ENCODE measurements at places on chromosomes 2 and 18.
A peak's percentile ranks its signal among the peaks of the same experiment; 100 is the strongest.

- no peak for DNase-seq
These were observed 1266.8 kb upstream of the TMEFF2 start for GRCh38 chr2:193461431-193461934.

- no peak for DNase-seq
These were observed 4.9 kb downstream of the CIDEA start for GRCh38 chr18:12258719-12259705.

DNA sequence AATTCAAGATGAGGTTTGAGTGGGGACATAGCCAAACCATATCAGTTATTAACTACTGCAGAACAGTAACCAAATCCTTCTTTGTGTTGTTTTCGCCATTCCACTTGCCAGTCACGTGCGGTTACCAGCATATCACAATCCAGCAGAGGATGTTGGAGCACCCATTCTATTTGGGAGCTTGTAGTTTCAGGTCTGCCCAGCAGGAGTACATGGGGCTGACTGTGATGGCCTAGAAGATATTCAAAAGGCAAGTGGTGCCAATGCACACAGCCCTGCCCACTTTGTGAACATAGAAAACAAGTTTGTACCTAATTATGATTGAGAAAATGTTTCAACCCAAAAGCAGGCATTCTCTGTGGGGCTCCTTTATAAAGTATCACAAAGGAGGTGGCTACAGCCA, 57.0 kb downstream of the ZNF519 start:
- DNase-seq: no peak

GRCh38 chr18:65415098-65415497, 335.7 kb upstream of the CDH7 start:
- DNase-seq: no peak

- peak; percentile 40 for DNase-seq
These were observed 30.0 kb downstream of the BIN1 start for GRCh38 chr2:127076924-127077323.

- DNase-seq: no peak
These were observed 57.2 kb upstream of the RNU4ATAC start for GRCh38 chr2:121473512-121473911.

DNA sequence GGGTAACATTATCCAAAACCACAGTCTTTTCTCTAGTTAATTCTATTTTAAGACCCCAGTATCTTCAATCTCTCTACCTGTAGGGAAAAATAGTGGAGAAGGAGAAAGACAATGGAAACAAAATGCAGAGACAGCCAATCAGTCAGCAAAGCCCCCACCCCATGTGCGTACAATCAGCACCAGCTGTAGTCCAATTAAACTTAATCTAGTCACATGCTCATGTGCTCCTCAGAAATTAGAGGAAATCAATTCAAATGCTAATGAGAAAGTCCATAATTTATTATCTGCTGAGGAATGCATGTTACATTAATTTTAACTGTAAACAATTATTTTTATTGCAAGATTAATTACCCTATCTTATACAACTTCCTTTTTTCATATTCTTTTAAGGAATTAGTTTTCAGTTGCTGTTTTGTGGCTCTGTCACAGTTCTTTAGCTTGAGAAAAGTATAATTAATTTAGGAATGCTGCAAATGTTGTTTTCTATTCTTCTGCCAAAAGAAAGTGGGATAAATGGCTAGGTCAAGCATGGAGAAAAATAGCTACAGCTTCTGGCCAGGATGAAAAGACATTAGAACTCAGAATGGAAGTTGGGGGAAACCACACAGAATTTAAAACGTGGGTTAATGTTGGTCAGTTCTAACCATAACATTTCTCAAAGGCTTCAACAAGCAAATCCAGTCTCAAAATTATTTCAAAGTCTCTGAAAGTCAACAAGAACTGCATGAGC, 232.4 kb upstream of the HNRNPA3 start:
- no peak for DNase-seq

DNA sequence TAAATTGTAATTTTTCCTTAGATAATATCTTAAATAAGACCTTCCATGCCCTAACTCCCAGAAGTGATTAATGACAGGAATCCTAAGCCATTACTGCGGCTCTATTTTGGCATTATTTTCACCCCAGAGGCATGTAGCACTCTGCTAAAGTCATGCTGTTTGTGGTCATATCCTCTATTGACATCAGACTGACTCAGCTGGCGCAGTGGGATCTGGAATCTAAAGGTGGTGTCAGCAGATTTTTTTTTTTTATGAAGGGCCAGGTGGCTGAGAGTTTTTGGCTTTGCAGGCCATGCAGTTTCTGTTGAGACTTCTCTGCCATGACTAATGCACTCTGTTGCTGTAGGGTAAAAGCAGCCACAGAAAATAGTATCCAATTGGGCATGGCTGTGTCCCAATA, 64.1 kb upstream of the ACVR1C start:
- peak; percentile 95 for DNase-seq

GRCh38 chr2:166140932-166141331, 13.1 kb upstream of the SCN1A start:
- DNase-seq: no peak

DNA sequence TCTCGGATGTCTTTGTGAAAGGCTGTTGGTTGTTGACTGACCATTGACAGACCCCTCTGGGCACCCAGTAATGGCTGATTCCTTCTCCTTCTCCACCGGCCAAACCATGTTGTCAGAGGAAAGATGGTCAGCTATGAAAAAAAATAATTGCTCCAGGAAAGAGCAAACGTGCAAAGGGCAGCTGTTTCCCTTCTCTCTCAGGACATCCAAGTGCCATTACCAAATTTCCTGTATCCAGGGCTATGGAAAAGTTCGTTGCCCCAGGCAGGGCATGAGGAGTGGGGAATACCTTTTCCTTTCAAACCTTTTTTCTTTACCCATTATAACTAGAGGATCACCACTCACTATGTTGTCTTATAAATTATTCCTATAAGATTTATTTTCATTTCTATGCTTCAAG, 321.5 kb upstream of the HNRNPA3 start:
- DNase-seq: no peak

- DNase-seq: peak; percentile 43
These were observed 1.0 kb upstream of the ROCK1 start for GRCh38 chr18:21112543-21113105.

- no peak for DNase-seq
These were observed 1.5 kb downstream of the DLX2 start for GRCh38 chr2:172100935-172101820.

GRCh38 chr2:28751956-28752630, 463 bp downstream of the PPP1CB start:
- DNase-seq: no peak

GRCh38 chr2:50751311-50752031, 280.5 kb downstream of the NRXN1 start:
- no peak for DNase-seq
